ENCODE measurements at places on chromosomes 16 and 17. TPM values are rescaled to one million over a fixed set of nuclear protein-coding genes. Genes with fewer than 3 reads are reported as not detected.

DNA sequence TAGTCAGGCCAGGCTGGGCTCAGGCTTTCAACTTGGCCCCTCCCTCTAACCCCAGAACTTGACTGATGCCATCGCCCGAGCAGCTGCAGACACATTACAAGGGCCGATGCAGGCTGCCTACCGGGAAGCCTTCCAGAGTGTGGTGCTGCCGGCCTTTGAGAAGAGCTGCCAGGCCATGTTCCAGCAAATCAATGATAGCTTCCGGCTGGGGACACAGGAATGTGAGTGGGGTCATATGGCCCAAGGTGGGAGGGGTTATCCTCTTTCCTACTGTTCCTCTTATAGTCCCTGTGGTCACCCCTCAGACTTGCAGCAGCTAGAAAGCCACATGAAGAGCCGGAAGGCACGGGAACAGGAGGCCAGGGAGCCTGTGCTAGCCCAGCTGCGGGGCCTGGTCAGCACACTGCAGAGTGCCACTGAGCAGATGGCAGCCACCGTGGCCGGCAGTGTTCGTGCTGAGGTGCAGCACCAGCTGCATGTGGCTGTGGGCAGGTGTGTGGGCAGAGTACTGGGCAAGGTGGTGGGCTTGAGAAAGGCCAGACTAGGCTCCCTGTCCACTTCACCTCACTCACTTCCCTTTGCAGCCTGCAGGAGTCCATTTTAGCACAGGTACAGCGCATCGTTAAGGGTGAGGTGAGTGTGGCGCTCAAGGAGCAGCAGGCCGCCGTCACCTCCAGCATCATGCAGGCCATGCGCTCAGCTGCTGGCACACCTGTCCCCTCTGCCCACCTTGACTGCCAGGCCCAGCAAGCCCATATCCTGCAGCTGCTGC lies 2.1 kb upstream of the NRN1L start:
- DNase-seq = no peak

DNA sequence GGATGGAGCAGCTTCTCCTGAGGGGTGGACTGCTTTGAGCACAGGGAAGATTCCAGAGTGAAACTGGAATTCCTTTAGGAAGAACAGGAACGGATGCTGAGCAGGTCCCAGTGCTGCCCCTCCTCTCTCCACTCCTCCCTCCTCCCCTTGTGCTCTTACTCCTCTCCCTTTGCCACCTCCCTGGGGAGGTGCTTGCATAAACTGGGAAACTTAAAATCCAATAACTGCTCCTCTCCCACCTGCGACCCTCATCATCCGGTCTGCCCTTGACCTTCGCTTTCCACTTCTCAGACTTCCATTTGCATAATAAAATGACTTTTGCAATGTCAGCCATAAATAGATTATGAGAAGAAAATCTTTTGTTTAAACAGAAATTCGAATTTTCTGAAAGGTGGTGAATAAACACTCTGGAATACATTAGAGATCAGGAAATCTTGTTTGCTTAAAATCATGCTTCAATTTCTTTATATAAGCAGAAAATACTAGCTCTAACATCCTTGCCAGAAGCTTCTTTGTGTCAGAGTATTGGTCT lies 23.7 kb downstream of the HSBP1 start:
- no peak for DNase-seq

DNA sequence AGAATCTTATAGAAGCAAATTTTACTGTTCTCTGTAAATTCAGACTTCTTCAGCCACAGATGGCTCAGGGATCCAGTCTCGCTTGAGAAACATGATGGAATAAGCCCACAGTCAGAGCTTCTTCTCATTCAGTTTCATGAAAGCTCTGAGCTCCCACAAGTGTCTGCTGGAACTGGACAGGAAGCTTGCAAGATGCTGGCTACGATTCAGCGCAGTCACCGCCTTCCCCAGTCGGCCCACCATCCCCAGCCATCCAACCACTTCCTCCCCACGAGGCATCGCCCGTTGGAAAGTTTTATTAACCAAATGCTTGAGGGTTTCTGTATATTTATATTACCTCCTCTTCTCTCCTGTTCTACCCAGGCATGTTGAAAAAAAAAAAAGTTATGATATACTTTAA lies 171.7 kb downstream of the ZFHX3 start:
- peak; percentile 90 for DNase-seq

- no peak for DNase-seq
Measured at GRCh38 chr16:57740423-57741071, 5.0 kb downstream of the KATNB1 start.

Gene CORO1A
- 16.0 TPM for total RNA-seq

GRCh38 chr16:2524339-2524938 lies 4.3 kb downstream of the AMDHD2 start:
- no peak for DNase-seq

DNA sequence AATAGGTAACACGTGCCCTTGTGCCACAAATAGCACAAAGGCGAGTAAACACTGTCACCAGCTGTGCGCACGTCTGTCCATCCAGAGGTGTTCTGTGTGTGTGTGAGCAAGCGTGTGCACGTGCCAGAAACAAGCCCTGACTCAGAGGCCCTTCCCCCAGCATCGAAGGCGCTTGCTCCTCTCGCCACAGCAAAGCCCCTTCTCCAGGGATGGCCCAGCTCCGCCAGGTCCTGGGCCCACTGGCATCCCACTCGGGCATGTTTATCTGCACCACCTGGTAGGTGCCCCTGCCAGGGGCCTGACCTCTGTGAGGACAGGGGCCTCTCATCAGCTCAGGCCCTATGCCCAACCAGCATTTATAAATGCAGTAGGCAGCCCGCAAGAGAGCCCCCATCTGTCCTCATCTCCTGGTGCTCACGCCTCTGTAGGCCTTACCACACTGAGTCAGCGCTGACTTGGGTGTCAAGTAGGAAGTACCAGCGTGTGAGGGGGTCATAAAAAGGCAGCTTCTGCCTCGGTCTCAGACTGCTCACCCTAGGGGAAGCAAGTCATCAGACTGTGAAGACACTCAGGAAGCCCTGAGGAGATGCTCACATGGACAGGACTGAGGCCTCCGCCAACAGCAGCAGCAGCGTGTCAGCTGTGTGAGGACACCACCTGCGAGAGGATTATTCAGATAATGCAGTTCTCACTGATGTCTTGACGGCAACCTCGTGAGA lies 10.8 kb downstream of the TMEM235 start:
- DNase-seq = peak; percentile 46

DNA sequence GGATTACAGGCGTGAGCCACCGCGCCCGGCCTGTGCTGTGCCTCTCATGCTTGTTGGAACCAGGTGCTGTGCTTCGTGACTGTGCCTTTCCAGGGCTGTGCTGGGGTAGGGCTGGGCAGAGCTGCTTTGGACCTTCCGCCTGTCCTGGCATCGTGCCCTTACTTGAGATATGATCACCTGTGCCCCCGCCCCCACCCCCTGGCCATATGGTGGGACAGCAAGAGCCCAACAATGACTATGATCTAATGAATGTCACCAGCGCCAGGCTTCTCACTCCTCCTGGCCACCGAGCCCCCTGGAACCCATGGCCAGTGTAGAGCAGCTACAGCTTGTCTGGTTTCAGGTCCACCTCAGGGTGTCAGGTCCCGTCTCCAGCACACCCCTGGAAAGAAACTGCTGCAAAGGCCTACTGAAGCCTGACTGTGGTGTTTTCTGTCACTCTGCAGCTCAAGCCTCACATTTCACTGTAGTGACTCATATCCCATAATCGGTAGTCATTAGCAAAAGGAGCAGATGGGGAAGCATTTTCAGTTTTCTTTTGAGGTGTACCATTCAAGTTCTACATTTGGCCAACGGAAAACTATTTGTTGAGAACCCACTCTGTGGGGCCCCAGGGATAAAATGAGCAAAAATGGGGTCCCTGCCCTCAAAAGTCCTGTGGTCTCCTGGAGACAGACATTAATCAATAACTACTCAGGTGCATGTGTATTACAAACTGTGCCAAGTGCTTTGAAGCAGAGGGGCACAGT lies 22.1 kb downstream of the FCSK start:
- DNase-seq = peak; percentile 86

DNA sequence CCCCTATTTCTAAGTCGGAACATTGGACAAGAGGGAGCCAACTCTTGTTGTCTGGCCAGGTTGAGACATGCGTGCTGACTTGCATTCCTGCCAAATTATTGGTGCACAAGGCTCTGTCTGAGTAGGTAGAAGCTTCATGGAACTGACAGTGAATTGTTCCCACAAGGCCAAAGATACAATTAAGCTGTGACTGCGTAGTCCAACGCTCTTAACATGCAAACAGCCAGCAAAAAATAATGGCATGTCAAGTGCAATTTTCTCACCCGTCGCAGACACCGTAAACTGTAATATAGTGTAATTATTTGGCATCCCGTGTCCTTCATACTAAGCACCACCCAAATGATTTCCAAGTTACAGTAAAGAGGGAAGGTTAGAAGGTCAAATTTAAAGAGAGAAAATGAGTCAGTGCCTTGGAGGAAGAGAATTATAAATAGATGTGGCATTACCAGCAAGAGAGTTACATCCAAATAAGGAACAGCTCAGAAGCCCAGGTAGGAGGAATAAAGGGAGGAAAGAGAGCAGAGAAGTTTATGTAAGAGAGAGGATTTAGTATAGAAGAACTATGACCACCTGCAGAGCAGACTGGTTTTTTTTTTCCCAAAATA lies 21.8 kb downstream of the CDH8 start:
- no peak for DNase-seq

- DNase-seq = no peak
Measured at GRCh38 chr16:81214745-81215166, 23.7 kb upstream of the BCO1 start.

- DNase-seq = no peak
Measured at GRCh38 chr17:11539637-11540036, 58.6 kb upstream of the DNAH9 start.
